ENCODE measurements at places on chromosomes 3 and 15. TPM values are rescaled to one million over a fixed set of nuclear protein-coding genes. Genes with fewer than 3 reads are reported as not detected.

DNA sequence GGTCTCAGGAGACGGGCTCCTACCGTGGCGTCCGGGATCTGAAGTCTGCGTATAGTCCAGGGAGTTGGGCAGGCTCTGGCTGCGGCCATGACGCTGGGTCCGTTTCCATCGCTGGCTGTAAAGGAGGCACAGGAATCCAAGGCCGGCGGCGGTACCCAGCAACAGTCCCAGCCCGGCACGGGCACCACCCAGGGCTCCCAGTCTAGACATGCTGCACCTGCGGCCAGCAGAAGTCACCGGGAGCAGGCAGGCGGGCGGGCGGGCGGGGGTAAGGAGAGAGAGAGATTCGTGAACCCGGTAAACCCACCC lies 526 bp downstream of the RMDN3 start:
- no peaks in the 10 kb centered on the region for H3K36me3 ChIP-seq
- no peaks in the 10 kb centered on the region for H3K27me3 ChIP-seq
- H3K4me1 ChIP-seq: peaks cover 15% of the 10 kb centered on the region
- H3K27ac ChIP-seq: peak overlapping the region; percentile 74
- peak; percentile 49 for DNase-seq

DNASE1L3 gene
- 0.97 TPM for total RNA-seq

DNA sequence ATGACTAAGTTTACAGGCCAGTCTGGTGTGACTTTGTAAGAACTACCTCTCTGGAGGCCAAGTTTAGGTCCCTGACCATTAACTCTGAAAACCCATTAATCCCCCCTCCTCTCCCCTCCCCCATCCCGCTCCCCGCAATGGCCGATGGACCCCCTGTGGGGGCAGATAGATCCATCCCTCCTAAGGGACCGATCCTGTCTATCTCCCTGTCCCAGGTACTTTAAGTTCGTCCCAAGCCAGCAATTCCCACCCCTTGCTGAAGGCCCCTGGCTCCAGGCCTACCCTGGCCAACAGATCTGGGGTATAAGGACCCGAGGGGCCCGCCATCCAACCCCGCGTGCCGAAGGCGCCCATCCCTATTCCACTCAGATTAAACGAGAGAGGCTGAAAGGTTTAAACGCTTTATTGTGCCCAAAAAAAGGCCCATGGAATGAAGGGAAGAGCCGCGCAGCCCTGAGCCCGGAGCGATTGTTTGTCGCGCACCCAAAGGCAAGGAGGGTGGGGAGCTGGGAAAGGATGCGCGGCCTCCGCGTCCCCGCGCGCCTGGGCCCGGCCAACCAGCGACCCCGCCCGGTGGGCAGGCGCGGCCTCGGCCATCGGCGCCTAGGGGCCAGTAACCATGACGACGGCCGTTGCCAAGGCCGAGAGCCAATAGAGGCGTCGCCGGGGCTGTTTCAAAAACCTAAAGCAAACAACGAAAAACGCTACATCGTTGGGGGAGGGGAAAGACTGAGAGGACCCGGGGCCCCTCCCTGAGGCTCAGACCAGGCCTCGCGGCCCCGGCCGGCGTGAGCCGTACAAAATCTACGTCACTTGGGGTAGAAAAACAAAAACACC lies 35.9 kb downstream of the HMCES start:
- peak overlapping the region; percentile 90 for H3K4me3 ChIP-seq
- no peaks in the 10 kb centered on the region for H3K36me3 ChIP-seq
- no peaks in the 10 kb centered on the region for H3K27me3 ChIP-seq
- peak overlapping the region; percentile 99 for H3K27ac ChIP-seq
- DNase-seq: peak; percentile 93
- peaks cover 18% of the 10 kb centered on the region for H3K4me1 ChIP-seq

DUOXA2 gene
- total RNA-seq: 24.6 TPM

ALDH1A2 gene
- 5.3 TPM for total RNA-seq

- DNase-seq: no peak
- no peaks in the 10 kb centered on the region for H3K36me3 ChIP-seq
- no peak overlapping the region for H3K4me3 ChIP-seq
- no peaks in the 10 kb centered on the region for H3K4me1 ChIP-seq
- no peak overlapping the region for H3K27ac ChIP-seq
These were observed 45.7 kb downstream of the ZBTB11 start for GRCh38 chr3:101631098-101631796.

DNA sequence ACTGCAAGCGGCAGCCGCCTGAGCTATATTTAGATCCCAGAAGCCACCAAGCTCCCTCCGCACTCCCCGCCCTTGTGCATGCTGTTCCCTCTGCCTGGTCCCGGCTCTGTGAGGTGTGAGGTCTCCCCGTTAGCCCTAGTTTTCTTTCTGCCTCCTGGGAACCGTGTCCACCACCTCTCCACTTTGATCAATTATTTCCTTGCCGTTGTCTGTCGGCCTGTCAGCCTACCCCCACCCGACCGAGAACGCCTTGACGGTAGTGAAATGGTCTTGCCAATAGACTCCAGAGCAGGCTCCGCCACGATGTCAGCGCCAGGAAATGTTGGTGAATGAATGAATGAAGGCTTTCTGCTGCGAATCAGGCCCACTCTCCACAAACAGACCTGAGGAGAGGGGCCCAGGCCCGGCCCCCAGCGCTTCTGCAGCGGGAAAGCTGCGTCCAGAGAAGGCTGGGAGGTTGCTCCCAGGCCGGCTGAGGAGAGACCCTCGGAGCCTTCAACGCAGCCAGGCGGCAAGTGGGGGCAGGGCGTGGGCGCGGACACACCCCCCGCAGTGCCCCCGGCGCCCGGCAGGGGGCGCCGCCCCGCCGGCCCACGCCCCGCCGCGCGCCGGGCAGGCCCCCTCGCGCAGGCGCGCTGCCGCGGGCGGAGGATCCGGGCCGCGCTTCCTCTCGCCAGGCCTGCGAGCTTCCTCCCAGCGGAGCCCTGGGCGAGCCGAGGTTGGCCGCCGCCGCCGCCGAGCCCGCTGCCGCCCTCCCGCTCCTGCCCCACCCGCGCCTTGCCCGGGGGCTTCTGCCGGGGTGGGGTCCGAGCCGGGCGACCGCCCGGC lies at the start of gene CSK:
Gene CSK, plus strand, starts transcription at position 650 of the 828 bp plus-strand sequence. CDS start 16,218 bp downstream, outside the sequence.
- H3K27me3 ChIP-seq: no peaks in the 10 kb centered on the region
- peak within 1 kb of the TSS; percentile 99 for H3K4me3 ChIP-seq
- peak; percentile 92 for DNase-seq
- peaks cover 44% of the 10 kb centered on the region for H3K4me1 ChIP-seq
- peak within 1 kb of the TSS; percentile 60 for H3K27ac ChIP-seq

DNAH12 gene
- total RNA-seq: 1.1 TPM

GRCh38 chr3:72448375-72448823 lies 399.8 kb downstream of the SHQ1 start:
- H3K27ac ChIP-seq: no peak overlapping the region
- no peaks in the 10 kb centered on the region for H3K27me3 ChIP-seq
- H3K4me3 ChIP-seq: no peak overlapping the region
- H3K4me1 ChIP-seq: peaks cover 16% of the 10 kb centered on the region

FBXW12 gene
- not detected for total RNA-seq

RLBP1 gene
- total RNA-seq: not detected

GABRG3 gene
- total RNA-seq: 0.43 TPM

DNA sequence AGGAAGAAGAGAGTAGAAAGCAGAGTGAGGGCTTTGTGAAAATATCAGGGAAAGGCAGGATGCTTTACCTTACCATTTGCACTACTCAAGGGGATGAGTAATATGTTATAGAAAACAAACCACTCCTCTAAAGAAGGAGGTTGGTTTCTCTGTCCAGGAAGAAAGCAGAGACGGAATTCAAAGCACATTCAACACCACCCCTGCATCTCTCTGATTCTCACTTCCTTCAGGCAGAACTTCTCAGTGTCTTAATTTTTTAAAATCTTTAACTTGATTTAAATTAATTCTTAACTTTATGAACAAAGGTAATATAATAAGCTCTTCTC lies 82.4 kb downstream of the NR2F2 start:
- H3K27me3 ChIP-seq: peaks cover 100% of the 10 kb centered on the region
- H3K27ac ChIP-seq: no peak overlapping the region
- peaks cover 24% of the 10 kb centered on the region for H3K4me1 ChIP-seq
- DNase-seq: no peak
- no peaks in the 10 kb centered on the region for H3K36me3 ChIP-seq

GOLGA8J gene
- total RNA-seq: 0.13 TPM

NANOGP8 gene
- total RNA-seq: not detected

PLAAT1 gene
- 0.87 TPM for total RNA-seq

- no peaks in the 10 kb centered on the region for H3K36me3 ChIP-seq
- no peak overlapping the region for H3K27ac ChIP-seq
- H3K4me3 ChIP-seq: no peak overlapping the region
- no peaks in the 10 kb centered on the region for H3K27me3 ChIP-seq
These were observed 14.1 kb upstream of the ANXA2 start for GRCh38 chr15:60411774-60412425.

LYZL4 gene
- total RNA-seq: not detected

GRCh38 chr3:50364573-50365079 lies 5.3 kb upstream of the TMEM115 start:
- no peaks in the 10 kb centered on the region for H3K4me1 ChIP-seq
- no peaks in the 10 kb centered on the region for H3K27me3 ChIP-seq
- no peaks in the 10 kb centered on the region for H3K36me3 ChIP-seq
- DNase-seq: peak; percentile 58
- H3K4me3 ChIP-seq: peak overlapping the region; percentile 37
- peak overlapping the region; percentile 52 for H3K27ac ChIP-seq

UROC1 gene
- total RNA-seq: 4.2 TPM

DNA sequence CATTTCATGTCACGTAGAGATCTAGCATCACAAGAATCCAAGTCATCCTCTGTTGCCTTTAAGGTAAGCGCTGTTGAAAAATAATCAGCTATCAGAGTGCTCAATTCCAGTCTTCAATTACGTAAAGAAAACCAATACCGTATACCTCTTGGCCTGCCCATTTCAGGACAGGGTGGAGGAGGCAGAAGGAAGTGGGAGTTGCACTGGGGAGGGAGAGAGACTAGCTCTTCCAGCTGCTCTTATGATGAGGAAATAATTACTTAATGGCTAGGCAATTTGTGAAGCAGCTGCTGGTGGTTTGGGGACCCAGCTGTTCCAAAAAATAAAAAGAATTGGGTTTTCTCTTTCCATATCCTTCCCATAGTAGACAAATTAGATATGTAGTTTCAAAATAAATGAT lies 365.8 kb upstream of the MCTP2 start:
- no peak for DNase-seq
- no peaks in the 10 kb centered on the region for H3K27me3 ChIP-seq
- H3K27ac ChIP-seq: no peak overlapping the region
- H3K4me1 ChIP-seq: no peaks in the 10 kb centered on the region

DNA sequence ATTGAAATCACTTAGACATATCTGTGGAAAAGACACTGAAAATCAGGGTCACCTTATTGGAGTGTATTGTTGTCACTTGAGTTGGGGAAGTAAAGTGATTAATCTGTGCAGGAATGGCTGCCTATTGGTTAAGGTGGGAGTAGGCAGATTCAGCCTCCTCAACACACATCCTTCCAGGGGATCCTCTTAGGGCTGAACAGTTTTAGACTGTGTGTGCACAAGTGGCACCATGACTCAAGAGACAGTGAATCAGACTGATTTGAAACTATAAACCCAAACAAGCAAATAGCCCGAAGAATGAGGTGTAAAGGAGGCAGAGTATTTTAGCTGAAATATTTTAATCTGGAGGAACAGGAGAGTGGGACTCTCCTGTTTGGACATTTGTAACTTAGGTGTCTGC lies 4.9 kb downstream of the ABHD17C start:
- H3K4me1 ChIP-seq: no peaks in the 10 kb centered on the region
- H3K36me3 ChIP-seq: no peaks in the 10 kb centered on the region
- no peak overlapping the region for H3K4me3 ChIP-seq

GRCh38 chr15:41377978-41378377 lies 24.3 kb downstream of the NDUFAF1 start:
- no peak overlapping the region for H3K4me3 ChIP-seq
- no peaks in the 10 kb centered on the region for H3K36me3 ChIP-seq
- no peaks in the 10 kb centered on the region for H3K4me1 ChIP-seq

AMIGO3 gene
- 0.57 TPM for total RNA-seq

GRCh38 chr15:70580958-70581357 lies 182.4 kb downstream of the UACA start:
- no peak overlapping the region for H3K27ac ChIP-seq
- H3K4me3 ChIP-seq: no peak overlapping the region
- H3K4me1 ChIP-seq: peaks cover 19% of the 10 kb centered on the region

DNA sequence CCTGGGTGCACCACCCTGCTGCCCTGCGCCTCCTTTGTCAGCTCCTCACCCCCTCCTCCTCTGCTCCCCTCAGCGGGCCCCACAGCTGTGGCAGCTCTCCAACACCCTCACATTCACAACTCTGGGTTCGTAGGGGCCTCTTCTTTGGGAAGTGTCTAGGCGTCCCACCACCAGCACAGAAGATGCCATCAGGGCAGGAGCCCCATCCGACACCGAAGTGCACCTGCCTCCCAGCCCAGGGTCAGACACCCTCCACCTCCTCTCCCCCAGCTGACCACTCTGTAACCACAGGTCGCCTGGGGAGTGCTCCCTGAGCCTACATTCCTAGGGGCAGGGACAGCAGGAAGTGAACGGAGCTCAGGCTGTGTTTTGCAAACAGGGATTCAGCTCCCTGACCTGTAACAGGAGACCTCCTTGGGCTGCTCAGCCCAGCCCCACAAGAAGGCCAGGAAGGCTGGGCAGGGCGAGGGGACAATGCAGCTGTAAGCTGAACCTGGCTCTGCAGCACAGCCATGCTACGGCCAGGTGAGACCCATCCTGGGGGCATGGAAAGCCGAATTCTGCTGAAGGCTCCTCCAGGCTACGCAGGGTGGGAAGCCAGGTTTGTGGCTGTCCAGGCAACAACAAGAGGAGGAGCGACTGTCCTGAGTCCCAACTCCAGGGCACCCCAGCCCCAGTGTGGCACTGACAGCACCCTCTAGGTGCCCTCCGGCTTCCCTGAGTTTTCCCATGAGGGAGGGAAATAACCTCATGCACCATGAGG lies 269.0 kb downstream of the GOLGA6L6 start:
- H3K27ac ChIP-seq: no peak overlapping the region
- DNase-seq: no peak
- H3K4me3 ChIP-seq: no peak overlapping the region
- H3K4me1 ChIP-seq: no peaks in the 10 kb centered on the region
- no peaks in the 10 kb centered on the region for H3K36me3 ChIP-seq
- no peaks in the 10 kb centered on the region for H3K27me3 ChIP-seq

SMCO1 gene
- not detected for total RNA-seq

DNA sequence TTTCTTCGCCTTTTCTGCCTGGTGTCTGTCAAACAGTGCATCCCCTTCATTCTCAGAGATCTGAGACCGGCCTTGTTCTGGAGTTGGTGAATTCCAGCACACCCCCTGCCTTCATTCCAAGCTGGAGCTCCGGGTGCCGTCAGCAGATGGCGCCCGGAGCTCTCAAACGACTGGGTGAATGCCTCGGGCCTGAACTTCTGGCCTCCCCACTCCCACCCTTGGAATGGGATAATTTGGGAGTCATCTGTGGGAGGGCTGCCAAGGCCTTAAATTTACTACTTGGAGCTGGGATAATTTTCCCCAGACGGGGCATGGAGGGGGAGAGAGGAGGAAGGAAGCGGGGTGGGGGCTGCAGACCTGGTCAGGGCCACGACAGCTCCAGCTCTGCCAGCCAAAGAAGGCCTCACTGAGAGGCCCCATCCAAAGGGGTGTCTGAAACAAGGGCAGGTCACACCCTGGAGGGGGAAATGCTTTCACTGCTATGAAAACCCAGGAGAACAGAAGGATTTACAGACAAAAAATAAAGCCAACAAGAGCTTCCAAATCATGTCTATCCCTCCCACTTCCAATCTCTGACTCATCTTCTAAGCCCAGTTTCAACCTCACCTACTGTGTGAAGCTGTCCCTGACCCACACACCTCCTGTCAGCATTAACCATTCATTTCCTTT lies 187.9 kb downstream of the OPA1 start:
- no peaks in the 10 kb centered on the region for H3K36me3 ChIP-seq
- DNase-seq: peak; percentile 89
- H3K4me1 ChIP-seq: peaks cover 46% of the 10 kb centered on the region
- H3K27ac ChIP-seq: peak overlapping the region; percentile 84
- H3K4me3 ChIP-seq: no peak overlapping the region
- H3K27me3 ChIP-seq: no peaks in the 10 kb centered on the region

Measured in hepatocyte (in vitro differentiated cells).